Muscle of leg (tissue), 16 donors: ENCODE measurements at places on chromosomes 11 and 22.

GRCh38 chr11:17230867-17231851 lies 23.4 kb upstream of the PIK3C2A start:
- DNase-seq, result no peak

DNA sequence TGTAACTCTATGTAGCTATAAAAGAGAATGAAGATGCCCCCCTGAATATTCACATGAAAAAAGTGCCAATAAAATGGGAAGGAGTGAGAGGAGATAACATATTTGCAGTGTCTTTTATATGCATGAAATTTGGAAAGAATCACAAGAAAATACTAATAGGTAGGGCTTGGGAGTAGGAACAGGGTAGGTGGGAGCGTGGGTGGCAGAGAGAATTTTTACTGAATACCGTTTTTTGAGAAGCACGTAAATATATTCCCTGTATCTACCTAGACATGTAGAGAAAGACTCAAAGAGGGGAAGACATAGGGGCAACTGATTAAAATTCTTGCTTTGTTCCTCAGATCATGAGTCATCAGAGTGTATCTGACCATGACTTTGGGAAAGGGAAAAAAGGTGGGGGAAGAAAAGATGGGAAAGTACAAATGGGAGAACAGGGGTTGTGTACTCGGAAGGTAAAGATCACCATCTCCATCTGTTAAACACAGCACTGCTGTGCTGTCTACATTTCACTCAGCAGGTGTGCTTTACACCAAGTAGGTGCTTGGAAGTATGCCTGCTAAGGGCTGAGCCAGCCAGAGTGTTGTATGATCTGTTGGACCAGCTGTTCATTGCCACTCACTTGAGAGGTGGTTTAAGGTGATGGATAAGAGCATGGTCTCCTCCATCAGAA lies 16.0 kb downstream of the PRR5L start:
- DNase-seq, result peak; percentile 64

- DNase-seq, result peak; percentile 53
Measured at GRCh38 chr11:64352099-64352994, 6.6 kb upstream of the RPS6KA4 start.

DNA sequence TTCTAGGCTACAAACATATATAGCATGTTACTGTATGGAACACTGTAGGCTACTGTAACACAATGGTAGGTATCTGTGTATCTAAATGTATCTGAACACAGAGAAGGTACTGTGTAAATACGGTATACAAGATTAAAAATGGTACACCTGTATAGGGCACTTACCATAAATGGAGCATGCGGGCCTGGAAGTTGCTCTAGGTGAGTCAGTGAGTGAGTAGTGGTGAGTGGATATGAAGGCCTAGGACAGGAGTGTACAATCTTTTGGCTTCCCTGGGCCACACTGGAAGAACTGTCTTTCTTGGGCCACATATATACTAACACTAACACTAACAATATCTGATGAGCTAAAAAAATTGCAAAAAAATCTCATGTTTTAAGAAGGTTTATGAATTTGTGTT lies 21.4 kb downstream of the RNF141 start:
- DNase-seq, result no peak

DNA sequence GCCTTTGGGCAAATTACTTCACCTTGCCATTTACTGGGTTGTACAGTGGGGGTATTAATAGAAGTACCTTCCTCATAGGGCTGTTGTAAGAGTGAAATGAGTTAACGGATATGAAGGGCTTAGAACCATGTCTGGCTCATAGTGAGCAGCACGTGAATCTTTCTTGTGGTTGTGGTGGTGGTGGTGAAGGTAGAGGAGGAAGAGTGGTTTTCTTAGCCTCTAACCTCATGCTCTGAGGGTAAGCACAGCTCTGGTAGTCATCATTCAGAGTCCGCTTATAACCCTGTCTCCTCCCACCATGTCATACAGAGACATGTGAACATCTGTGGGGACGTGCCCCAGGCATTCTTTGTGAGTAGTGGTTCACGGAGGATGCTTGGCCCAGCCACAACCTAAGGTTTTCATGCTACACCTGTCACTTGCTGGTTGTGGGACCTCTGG lies 43.6 kb downstream of the TEAD1 start:
- DNase-seq, result no peak

GRCh38 chr11:60842668-60843600 lies 1.0 kb downstream of the CCDC86 start:
- no peak for DNase-seq

GRCh38 chr11:134535029-134536025 lies 123.3 kb upstream of the B3GAT1 start:
- DNase-seq, result no peak

DNA sequence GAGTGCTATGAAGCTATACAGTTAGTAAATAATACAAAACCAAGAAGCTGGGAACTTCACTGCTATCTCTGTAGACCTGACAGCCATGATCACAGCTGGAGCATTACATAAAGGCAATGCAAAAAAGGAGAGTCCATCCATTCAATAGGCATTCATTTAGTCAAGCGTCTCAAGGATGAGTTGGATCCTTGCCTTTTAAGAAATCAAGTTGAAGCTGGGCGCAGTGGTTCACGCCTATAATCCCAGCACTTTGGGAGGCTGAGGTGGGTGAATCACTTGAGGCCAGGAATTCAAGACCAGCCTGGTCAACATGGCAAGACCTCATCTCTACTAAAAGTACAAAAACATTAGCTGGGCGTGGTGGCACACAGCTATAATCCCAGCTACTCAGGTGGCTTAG lies 48.1 kb upstream of the ALKBH3 start:
- no peak for DNase-seq

DNA sequence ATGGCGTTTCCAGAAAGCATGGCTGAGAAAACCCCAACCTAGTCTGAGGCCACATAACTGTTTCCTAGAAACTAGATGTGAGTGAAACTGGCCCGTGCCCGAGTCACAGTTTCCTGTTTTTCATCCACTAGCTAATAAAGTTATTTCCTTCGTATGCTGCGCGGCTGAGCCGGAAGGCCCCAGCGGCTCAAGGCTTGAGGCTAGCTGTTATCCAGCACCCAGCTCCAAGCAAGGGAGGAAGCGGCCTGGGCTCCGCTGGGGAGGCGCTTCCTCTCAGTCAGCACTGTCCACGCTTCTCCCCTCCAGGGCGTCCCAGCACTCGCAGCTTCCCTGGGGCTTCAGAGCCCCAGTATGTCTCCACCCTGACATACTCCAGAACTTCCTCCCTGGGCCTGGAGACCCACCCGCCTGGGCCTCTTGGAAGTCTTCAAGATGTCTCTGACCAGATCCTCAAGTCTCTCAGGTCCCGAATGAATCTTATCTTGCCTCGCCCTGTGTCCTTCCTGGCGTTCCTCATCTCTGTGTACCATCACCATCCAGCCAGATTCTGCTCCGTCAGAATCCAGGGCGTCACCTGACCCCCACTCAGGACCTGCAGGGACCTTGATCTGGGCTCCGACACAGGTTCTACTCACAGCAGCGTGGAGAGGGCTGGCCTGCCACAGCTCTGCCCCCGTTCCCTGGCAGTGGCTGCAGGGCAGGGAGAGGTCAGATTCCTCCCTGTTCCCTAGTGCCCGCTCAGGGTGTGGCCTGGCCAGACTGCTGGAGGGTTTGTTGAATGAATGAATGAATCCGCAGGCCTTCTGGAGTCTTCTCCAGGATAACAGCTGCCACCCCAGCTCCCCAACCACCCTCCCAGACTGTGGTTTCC lies 81.9 kb downstream of the LRRC32 start:
- peak; percentile 88 for DNase-seq

GRCh38 chr11:117809236-117810055 lies 12.4 kb upstream of the DSCAML1 start:
- peak; percentile 88 for DNase-seq

DNA sequence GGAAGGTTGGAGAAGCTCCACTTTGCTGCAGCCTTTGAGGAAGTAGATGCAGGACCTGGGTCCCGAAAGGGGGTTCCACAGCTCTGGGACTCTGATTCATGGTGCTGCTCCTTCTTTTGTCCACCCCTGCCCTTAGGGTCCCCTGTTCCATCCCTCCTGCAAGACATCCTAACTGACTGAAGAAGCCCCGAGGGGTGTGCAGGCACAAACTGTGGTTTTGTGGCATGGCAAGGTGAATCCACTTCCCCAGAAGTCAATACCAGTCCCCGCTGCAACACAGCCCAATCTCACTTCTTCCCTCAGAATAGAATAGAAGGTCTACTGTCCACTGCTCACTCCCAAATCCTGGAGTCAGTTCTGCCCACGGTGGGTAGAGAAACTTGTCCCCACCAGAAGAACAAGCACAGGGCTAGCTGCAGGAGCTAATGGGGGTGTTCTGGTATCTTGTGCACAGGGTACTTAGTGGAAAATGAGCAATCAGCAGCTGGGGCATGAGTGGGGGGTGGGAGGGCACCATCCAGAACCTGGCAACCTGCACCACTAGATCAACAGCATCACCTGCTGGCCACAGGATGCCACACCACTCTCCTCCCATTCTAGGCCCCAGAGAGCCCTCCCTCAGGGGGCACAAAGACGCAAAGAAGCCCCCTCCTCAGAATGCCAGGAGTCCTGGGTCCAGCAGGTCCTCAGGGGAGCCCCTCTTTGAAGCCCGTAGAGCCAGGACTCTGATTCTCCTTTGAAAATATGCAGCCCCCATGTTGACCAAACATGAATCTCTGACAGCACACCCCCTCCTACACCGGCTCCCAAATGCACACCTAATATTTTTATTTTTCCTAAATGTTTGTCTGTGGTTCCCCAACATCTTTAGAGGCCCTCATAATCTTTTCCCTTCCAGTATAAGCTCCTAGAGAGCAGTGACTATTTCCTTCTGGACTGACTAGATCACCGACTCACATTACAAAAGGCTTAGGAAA lies 14.1 kb downstream of the SPATA19 start:
- no peak for DNase-seq

- DNase-seq, result no peak
Measured at GRCh38 chr11:88015170-88015569, 160.1 kb downstream of the RAB38 start.

GRCh38 chr11:16771350-16772140 lies 33.1 kb downstream of the C11orf58 start:
- DNase-seq, result no peak

DNA sequence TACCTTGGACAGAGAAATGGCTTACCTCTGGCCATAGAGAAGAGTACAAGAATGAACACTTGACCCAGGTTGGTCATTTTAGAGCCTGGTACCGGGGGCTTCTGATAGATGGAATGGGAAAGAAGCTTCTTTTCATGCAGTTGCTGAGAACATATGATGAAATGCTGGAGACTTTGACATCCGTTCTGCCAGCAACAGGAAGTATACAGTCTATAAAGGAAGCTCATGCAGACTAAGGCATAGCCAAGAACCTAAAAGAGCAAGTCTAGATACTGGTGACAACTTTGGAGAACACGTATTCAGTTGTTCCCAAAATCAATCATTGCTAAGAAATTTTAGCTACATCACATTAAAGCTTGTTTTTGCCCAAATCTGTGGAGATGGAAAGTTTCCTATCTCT lies 894.6 kb downstream of the METTL15 start:
- no peak for DNase-seq

DNA sequence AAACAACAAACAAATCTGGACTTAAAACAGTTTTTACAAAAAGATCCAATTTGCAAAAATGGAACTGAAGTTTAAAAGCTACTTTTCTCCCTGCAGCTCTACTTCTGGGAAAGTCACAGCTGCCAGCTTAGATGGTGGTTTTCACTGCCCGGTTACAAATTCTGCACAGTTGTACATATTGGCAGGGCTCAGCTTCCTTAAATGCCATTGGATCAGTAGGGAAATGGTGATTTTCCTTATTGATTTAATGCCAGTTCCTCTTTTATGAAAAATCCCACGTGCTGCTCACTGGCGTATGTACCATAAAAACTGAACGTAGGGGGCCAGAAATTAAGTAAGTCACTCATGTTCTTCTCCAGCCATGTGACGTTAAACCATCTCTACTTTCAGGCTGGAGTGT lies 22.8 kb downstream of the GRAP2 start:
- peak; percentile 50 for DNase-seq
